Mucosa of descending colon (tissue), 3 donors: ENCODE measurements at places on chromosomes 2 and 18.

DNA sequence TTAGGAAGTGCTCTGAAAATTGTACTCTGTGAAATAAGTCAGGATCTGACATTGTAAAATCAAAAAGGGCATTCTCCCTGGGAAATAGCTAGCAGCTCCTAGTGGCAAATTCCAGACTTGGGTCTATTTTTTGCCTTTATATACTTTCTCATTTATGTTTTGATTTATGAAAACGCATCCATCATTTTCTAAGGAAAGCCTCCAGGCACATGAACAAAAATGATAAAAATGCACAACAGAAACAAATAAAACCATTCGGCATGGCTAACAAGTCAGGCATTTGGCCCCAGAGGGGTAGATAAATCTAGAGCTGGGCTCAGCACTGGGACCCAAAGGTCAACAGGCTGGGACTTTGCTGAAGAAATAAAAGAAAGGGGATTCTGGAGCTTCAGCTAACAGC lies 167.0 kb downstream of the BCL11A start:
- DNase-seq, result no peak

DNA sequence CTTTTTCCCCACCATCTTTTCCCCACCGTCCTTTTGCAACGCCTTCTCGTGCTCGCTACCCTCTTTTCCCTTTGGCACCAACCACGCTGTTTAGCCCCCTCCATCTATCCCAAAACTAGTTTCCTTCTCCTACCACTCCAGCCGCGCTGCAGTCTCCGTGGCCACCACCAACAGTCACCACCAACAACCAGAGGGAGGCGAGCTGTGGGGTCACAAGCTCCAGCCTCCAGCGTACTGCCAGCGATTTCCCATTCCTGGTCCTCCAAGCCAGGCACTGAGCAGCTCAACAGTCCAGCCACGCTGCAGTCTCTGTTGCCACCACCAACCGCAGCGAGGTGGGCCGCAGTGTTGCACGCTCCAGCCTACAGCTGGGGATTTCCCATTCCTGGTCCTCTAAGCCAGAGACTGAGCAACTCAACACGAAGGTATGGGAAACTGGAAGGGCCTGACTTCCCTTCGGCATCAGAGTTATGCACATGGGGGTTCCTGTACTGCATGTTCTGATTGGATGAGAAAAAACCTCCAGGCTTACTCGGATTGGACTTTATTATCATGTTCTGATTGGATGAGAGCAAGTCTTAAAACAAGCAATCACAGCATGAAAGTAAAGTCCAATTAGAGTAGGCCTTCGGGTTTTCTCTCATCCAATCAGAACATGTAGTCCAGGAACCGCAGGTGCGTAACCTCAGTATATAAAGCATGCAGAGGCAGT lies 42.3 kb upstream of the IMP4 start:
- no peak for DNase-seq

GRCh38 chr2:142058149-142058548 lies 72.7 kb downstream of the LRP1B start:
- no peak for DNase-seq

DNA sequence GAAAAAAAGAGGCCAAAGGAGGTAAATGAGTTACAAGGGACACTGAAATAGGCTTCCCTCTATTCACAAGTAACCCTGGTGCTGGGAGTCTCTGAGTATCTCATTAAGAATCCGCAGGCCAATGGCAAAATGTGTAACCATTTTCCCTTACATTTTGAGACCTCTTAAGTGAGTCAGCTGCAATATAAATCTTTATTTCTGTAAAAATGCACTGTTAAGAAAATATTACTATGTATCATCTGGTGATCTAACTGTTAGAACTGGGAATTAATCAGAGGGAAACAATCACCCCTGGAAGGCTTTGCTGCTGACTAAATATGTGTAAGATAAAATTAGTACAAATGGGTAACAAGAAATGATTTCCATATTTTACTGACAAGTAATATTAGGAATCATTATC lies 483.1 kb upstream of the CHST9 start:
- no peak for DNase-seq

- DNase-seq, result no peak
These were observed 225.4 kb upstream of the FBXO11 start for GRCh38 chr2:48131539-48132270.

- no peak for DNase-seq
These were observed 2.0 kb upstream of the CAPN14 start for GRCh38 chr2:31219131-31219969.

DNA sequence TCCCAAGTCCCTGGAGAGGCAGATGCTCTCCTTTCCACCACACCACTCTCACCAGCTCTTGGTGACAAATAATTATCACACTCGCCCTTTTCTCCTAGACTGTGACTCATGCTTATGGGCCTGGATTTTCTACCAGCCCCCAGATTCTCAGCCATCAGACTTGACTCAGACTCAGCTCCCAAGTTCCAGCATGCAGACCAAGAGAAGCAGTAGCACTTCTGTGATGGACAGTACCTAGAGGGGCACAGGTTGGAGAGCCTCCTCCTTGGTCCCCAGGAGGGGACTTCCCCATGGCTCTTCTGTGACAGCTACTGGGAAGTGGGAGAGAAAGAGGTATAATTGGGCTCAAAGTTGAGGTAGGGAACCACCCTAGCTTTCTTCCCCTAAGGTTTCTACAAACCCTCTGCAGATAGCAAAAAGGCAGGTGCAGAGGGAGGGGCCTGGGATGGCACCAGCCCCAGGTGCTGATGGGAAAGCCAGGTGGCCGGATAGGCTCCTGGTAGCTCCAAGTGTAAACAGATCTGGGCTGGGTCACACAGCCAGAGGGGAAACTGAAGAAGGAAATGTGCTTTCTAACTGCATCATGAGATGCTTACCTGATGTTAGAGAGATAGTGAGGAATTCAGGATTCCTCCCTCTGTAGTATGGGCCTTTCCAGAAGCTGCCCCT lies 4.1 kb downstream of the TCF23 start:
- DNase-seq, result peak; percentile 41

DNA sequence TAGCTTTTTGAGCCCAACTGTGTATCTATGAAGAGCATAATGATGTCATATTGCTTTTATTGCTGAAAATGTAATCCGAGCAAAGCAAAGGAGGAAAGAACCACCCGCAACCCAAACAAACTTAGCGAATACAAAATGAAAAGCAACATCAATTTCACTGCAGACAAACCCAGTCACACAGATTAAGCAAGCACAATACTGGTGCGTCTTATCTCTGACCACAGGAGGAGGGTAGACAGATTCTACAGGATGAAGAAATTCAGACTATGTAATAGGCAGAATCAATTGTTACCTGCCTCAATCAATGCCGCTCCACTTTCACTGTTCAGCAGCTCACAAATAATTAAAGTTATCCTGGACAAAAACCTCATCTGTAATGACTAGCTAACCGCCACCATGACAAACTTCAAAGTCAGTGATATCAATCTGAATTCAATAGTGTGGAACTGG lies 115.5 kb upstream of the SP3 start:
- no peak for DNase-seq

- DNase-seq, result no peak
These were observed 2.4 kb downstream of the MRPL44 start for GRCh38 chr2:223959688-223960087.

DNA sequence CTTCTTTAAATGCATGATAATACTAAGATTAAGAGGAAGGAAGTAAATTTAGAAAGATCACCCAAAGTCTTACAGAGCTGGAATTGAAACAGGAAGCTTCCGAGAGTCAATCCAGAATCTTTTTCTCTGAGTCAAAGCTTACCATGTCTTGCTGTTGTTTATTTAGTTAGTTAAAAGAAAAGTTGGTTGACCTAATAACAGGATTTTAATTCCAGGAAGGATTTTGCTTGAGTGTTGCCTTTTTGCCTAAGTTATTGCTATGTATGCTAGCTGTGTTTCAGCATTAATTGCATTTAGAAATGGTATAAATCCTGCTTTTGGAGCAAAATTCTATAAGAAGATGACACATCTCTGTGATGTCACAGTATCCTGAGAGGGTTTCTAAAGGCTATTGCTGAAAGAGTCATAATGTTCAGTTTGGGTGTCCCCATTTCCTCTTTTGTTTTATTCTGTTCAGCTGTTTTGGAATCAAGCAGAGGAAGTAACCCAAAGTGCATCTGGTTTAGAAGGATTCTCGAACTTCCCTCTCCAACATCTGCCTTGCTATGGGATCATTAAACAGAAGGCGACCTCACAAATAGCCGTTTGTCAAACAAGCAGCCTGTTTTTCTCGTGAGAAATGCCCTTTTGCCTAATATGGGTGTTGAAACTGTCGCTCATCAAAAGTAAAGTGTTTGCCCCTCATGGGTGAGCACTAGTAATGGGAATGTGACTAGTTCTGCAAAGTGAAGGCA lies 271.5 kb upstream of the MMADHC start:
- DNase-seq, result peak; percentile 2

- DNase-seq, result no peak
These were observed 592 bp upstream of the MARS2 start for GRCh38 chr2:197704434-197705120.

DNA sequence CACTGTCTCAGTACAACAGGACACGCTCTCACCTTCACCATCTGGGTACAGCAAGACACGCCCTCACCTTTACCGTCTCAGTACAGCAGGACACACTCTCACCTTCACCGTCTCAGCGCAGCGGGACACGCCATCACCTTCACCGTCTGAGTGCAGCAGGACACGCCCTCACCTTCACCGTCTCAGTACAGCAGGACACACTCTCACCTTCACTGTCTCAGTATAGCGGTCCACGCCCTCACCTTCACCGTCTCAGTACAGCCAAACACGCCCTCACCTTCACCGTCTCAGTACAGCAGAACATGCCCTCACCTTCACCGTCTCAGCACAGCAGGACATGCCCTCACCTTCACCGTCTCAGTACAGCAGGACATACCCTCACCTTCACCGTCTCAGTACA lies 109.9 kb upstream of the CTDP1 start:
- DNase-seq, result peak; percentile 25

GRCh38 chr18:12911025-12911928 lies 27.2 kb upstream of the PTPN2 start:
- DNase-seq, result no peak
